ENCODE measurements at places on chromosomes 1 and 21. TPM values are rescaled to one million over a fixed set of nuclear protein-coding genes. Genes with fewer than 3 reads are reported as not detected.

The SYF2 gene
- total RNA-seq: 39.9 TPM

The CYP4A22 gene
- total RNA-seq: 0.15 TPM

The SPRR4 gene
- total RNA-seq: not detected

The CA6 gene
- total RNA-seq: not detected

The FCRL2 gene
- not detected for total RNA-seq
